ENCODE measurements at places on chromosomes 5 and 9.

GRCh38 chr9:6944093-6944551 lies 186.3 kb downstream of the KDM4C start:
- DNase-seq, result no peak

DNA sequence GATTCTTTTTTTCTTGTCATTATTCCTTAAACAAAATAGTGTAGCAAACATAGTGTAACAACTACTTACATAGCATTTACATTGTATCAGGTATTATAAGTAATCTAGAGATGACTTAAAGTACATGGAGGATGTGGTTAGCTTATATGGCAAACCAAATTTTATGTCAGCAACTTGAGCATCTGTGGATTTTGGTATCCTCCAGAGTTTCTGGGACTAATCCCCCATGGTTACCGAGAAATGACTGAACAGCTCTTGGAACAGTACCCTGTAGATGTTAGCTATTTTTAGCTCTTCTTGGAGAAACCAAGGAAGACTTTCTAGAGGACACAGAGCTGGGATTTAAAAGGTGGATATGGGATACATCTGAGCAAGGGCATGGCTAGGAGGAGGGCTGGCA lies 157.6 kb upstream of the KLF4 start:
- DNase-seq, result no peak

DNA sequence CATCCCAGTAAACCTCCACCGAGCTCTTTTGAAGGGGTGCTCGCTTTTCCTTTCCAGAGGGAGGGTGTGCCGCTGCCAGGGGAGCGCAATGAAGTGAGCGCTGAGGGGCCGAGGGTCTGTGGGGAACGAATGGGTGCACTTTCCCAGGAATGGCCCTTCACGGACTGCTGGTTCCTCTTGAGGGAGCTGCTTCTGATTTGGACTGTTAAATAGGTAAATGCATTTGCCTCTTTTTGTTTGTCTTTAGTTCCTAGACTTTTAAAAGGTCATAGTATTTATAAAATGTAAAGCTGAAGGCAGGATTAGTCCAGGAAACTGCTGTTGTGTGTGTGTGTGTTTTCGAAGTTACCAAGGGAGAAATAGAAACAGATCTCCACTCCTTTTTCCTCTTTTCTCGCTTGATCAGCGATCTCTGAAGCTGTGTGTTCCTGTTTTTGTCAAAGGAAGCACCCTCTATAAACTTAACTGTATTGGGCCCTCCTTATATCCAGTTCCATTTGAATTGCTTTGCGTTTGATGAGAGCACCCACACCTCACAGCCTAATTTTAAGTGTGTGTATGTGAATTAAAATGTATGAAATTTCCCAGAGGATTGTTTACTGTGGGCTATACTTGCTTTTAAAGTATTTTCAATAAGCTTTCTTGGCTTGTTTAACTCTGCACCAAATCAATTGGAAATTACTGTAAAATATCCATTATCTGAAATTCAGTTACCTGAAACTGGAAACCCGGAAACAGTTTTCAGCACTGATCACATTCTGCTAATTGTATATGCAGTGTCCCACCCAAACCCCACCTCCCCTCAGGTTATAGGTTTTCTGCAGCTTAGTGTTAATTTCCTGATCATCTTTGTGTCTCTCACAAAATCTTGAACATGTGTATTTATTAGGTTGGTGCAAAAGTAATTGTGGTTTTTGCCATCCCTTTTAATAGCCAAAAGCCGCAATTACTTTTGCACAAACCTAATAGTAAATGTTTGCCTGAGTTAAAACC lies 966 bp downstream of the SNX2 start:
- DNase-seq, result no peak

DNA sequence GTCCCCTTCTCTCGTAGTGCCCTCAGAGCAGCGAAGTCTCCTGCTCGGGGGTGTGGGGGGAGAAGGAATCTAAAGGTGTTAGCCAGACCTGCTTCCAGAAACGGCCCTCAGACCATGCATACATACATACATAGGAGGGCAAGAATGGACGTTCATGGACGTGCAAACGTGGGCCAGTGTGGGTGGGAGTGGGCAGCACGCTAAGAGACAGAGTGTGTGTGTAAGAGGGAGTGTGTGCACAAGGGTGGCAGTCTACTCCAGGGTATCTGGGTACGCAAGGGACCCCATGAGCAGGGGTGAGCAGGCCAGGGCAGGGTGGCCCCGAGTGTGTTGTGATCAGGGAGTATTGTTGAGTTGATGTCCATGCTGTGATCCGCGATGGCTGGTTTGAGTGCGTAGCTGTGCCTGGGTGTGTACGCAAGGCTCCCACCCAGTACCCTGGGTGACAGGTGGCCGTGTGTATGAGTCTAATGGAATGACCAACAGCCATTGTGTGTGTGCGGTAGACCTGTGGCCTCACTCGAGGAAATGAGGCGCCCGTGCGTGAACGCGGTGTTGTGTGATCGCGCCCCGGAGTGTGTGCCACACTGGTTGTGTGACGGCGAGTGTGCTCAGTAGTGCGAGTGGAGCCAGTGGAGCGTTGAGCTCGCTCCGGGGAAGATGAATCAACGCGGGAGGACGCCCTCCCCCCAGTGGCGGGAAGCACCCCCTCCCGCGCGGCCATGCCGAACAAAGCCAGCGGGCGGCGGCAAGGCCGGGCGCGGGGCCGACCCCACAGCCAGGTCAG lies 826 bp downstream of the GPRIN1 start:
- no peak for DNase-seq

DNA sequence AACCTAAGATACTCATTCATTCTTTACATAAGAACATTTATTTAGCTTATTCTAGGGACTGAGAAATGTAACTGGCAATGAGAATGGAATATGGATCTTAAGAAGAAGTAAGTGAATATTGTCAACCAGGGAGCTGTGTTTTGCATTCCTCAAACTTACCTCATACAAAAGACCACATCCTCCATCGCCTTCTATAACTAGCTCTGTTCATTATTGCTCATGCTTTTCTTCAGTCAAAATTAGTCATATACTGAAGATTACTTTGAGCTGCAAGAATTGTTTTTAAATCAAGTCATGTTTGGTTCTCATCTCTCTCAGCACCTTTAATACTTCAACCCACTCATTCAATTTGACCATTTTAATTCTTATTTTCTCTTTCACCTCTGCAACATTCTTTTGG lies 140.3 kb upstream of the RASA1 start:
- DNase-seq, result no peak

All from activated effector memory CD4-positive, alpha-beta T cell treated with anti-CD3 and anti-CD28 coated beads, Interleukin-2, amount 50 U/mL, for 16 hours (primary cell).